ENCODE measurements at places on chromosomes 12 and 14.

DNA sequence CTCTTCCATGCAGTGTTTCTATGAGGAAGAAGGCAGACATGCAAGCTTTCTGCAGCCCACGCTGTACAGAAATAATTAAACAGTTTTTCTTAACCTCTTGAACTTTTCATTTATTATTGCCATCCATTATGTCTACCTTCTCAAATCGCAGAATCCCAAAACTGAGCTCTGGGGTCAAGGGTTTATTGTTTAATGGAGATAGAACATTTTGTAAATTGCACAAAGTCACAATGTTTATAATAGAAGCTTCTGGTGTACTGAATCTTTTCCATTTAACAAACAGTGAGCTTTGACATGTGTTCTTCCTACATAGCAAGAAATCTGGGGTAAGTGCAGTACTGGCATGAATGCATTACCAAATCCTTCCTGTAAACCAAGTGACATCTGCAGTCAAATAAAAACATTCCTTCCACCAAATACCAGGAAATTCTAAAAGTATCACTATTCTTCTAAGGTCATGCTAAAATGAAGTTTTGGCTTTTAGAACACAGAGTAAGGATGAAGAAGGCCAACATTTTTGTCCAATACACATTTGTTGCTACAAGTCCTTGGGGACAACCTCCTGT lies 385.3 kb upstream of the DDHD1 start:
- no peak for DNase-seq

- no peak for DNase-seq
Observed at GRCh38 chr14:58954052-58954451, 234.4 kb upstream of the DAAM1 start.

GRCh38 chr12:117352206-117352605 lies 9.2 kb downstream of the NOS1 start:
- DNase-seq, result no peak

DNA sequence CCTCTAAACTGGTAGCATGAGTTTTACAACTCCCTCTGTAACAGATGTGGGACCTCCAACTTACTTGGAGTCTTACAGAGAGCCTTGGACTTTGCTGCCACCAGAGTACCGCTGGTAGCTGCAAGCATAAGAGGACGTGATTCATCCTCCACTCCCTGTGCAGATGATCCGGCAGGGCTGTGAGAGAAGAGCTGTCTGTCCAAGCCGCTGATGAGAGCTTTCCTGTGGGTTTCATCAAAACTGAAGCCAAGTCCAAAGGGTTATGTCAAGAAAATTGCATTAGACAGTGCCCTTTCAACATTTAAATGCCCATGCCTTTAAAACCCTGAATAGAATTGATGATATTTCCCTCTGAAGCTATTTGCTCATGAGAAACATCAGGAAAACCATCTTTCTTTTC lies 85.8 kb downstream of the LLPH start:
- DNase-seq, result no peak

Data from activated naive CD4-positive, alpha-beta T cell treated with anti-CD3 and anti-CD28 coated beads, Interleukin-2, amount 50 U/mL, for 16 hours (primary cell).